ENCODE measurements at places on chromosomes 7 and 10.

DNA sequence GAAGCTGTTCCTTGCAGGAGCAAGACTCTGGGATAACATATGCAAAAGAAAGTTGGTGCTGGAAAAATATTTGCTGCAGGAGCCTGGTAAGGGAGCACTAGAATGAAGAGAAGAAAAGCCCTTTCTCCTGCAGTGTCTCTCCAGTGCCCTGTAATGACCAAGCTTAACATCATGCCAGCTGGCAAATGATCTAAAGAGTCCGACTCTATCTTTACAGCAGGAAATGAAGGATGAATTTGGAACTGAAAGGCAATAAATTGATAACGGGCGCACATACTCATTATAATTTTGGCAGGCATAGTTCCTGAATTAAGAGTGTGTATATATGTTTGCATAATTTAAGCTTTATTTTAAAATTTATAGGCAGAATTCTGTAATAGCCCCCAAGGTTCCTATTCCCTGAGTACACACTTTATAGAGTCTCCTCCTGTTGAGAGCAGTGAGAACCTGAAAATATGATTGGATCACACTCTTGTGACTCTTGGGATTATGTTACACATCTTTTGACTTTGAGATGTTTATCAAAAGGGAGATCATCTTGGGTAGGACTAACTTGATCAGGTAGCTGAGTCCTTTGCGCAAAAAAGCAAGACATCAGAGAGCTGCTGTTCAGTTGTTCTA lies 299.0 kb upstream of the MBL2 start:
- no peak for DNase-seq

GRCh38 chr7:151177310-151177709 lies 9.7 kb downstream of the ASB10 start:
- DNase-seq, result no peak

- DNase-seq, result no peak
Measured at GRCh38 chr10:132979491-132980425, 37.4 kb upstream of the CFAP46 start.

DNA sequence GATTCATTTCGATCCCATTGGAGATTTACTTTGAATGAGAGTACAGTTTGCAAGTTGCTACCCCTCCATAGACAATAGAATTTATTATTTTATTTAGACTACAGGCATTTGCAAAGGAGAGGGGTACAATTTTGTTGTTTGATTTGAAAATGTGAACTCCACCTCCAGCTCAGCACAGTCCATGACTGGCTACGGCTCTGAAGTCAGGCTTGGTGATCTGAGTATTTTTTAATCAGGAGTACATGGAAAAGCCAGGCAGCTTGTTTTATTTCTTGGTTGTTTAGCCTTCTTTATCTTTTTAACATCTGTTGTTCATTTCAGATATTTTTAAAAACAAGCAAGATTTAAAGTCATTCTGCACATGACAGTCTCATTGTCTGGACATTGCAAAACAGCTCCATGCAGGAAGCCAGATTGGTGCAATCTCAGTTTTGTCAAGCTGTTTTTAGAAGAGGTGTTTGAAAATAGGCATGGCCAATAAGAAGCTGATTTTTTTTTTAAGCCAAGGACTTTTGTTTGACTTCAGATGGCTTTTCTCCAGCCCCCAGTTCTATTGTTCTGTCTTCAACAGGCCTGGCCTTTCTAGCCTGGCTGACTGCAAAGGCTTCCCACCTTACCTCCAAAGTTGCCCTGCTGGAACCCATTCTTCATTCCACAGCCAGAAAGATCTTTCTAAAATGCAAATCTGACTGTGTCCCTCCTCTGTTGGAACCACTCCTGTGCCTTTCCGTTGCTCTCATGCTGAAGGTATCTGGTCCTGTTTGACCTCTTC lies 12.2 kb downstream of the PLXDC2 start:
- DNase-seq, result no peak

DNA sequence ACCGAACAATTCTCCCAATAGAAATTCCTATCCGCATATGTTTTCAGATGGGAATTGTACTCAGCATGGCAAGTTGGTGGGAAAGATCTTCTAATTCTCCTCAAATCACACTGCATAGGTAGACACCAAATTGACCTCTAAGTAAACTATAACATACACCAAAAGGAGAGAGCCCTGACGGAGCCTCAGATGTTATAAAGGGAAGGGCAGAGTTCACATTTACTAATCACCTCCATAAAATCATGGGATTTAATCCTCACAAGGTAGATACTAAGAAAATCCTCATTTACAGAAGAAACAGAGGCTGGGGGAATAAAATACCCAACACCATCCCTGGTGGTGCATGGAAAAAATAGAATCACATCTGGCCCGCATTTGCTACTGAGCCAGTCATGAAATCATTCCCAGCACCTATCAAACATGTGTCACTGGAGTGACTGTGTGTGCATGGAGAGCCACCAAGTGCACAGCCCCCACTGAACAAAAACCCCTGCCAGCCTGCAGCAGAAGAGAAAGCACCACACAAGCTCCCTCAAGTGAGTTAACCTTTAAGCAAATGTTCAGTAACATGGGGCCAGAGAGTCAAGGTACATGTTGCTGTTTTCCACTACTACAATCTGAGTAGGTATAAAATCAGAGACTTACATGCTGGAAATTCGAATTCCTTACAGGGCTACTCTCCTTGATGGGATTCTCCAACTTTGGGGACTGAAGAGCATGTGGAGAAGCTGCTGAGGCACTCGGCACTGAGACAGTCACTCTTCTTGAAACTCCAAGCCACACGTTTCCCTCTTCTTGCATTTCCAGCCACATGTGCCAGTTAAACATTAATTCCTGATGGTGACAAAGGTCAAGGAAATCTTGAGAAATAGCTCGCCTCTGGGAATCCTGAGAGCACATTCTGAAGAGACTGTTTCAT lies at the start of gene DDC:
DDC (minus strand) TSS at position 766 of the 919 bp plus-strand sequence. CDS start 21,320 bp downstream, outside the sequence.
- no peak for DNase-seq

DNA sequence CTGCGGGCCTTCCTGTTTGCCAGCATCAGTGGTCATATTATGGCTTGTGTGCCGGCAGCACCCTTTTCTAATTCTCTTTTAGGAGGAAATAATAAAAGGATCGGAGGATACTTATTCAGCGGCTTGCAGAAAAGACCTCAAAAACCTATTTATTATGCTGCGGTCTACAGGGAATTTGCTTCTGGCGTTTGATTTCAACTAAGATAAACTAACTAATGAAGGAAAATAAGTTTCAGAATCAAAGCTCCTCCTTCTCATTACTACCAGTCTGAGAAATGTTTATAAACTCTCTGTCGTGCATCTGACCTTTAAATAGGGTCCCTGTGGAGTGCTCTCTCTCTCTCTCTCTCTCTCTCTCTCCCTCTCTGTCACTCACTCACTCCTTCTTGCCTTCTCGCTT lies 335.0 kb upstream of the GLI3 start:
- DNase-seq, result no peak

GRCh38 chr10:101261702-101262101 lies 32.4 kb upstream of the LBX1 start:
- DNase-seq, result no peak

- no peak for DNase-seq
Measured at GRCh38 chr7:1289666-1290025, 57.0 kb downstream of the UNCX start.

GRCh38 chr7:41142904-41143473 lies 559.9 kb downstream of the INHBA start:
- no peak for DNase-seq

DNA sequence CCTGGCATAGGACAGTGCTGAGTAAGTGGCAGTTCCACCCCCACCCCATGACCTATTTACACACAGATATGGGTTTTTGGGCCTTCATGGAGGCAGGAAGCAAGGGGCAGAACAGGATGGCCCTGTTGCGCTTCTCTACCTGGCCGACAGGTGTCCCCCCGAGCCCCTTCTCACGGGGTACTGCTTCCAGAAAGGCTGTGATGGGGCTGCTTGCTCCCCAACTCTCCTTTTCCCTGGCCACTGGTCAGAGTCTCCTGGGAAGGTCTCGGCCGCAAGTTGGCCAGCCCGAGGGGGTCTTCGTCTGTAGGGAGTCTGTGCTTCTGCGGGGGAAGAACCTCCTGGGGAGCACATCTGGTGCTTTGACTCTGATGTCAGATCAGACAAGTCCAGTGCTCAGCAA lies 139.8 kb upstream of the TNS3 start:
- DNase-seq, result no peak

DNA sequence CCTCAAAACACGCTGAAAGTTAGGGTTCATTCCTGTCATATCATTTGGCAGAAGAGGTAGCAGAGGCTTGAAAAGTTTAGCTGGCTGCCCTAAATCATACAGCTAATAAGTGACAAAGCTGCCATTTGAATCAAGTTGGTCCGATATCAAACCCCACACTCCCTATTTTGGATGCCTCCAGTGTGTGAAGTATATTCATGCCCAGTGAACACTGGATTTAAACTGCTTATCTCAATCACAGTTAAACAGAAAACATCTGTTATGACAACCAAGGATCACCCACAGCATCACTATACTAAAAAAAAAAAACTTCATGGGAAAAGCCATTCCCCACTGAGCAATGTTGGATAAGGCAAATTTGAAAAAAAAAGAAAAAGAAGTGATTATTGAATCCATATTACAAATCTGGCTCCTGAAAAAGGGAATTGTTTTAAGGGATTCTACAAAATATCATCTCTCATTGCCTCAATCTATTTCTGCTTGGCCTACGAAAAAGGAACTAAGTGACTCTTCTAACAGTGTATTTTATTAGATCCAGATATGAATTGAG lies 48.3 kb downstream of the ABCB1 start:
- no peak for DNase-seq

DNA sequence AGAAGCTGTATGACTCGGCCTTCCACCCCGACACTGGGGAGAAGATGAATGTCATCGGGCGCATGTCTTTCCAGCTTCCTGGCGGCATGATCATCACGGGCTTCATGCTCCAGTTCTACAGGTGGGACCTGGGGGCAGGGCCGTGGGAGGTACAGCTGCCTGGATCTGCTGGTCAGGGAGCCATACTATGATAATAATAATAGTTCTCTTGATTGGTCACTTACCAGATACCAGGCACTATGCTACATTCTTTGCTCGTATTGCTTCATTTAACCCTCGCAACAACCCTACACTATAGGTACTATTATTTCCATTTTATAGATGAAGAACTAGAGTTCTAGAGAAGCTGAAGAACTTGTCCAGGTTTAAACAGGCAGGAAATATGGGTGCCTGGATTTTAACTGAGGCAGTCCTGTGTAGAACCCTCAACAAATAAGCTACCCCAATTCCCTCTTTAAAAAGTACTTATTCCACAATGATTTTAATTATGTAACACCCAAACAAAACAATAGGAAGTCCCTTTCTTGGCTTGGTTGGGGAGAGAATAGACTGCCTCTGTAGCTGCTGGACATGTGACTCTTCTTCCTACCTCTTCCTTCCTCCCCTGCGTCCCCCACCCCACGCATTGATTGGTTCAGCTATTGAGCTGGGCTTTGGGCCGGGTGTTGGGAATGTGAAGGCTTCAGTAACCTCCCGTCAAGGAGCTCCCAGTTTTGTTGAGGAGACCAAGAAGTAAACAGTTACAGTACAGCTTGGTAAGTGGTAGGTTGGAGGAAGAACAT lies 12.8 kb downstream of the SFXN2 start:
- no peak for DNase-seq

DNA sequence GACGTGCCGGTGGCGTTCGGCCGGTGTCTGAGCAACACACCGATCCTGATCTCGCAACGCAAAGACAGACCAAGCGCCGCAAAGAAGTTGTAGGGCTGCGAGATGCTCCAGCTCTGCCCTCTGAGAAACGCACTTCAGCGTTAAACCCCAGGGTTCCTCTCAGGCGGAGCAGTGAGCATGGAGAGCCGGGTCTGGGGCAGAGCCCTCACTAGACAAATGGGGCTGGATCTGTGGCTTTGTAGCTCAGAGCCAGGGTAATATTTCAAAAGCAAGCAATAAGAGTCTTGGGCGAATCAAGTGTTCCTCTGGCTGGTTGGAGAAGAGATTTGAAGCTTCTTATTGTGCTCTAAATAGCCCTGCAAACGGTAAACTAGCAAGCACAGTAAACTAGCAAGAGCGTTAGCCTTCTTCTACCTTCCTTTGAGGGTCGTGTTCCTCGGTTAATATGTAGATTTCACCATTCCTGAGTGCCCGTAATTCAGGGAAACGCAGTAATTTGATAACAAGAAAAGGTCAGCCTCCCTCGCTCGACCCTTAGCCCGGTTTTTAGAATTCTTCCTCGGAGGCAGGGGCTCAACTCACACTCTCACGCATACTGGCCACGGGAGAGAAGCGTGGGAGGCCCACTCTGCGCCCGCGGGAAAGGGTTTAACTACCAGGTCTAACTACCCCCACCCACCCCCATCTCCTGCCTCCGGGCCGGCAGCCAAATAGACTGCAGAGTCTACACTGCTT lies 6.7 kb downstream of the SKAP2 start:
- no peak for DNase-seq

GRCh38 chr10:105189463-105189800 lies 548.3 kb downstream of the SORCS3 start:
- no peak for DNase-seq

DNA sequence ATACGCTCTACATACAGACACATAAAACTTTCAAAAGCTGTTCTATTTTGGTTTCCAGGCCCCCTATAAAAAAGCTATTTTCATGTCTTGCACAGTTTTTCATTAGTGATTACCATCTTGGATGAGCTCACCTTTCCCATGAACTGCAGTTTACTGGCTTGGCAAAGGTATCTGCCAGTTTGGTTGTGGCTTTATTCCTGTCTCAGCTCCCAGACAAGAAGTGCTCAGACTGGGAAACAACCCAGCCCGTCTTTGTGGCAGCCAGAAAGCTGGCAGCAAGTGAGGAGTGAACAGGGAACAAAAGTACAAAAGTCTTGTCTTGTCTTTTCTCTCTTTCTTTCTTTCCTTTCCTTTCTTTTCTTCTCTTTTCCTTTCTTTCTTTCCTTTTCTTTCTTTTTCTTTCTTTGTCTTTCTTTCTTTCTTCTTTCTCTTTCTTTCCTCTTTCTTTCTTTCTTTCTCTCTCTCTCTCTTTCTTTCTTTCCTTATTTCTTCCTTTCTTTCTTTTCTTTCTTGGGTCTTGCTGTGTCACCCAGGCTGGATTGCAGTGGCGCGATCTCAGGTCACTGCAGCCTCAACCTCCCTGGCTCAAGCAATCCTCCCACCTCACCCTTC lies 138.8 kb downstream of the CFAP58 start:
- DNase-seq, result no peak

DNA sequence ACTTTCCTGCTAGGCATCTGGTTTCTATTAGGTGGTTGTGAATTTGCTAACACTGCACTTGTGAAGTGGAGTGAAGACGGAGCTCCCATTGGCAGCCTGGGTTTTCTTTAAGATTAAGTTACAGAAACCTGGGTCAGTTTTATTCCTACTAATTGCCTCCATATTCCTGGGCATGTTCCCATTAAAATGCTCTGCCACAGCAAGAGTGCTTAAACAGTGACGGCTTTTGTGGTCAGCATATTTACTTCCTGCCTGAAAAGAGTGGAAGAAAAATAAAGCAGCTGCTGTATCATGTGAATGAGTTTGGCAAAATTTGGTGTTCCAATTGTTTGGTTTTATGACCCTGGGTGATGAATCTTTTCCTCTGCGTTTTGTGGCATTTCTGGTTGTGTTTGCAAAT lies 96.9 kb upstream of the PLXDC2 start:
- peak; percentile 49 for DNase-seq

Data from brain microvascular endothelial cell (primary cell).